ENCODE measurements at places on chromosomes 5 and 9.

DNA sequence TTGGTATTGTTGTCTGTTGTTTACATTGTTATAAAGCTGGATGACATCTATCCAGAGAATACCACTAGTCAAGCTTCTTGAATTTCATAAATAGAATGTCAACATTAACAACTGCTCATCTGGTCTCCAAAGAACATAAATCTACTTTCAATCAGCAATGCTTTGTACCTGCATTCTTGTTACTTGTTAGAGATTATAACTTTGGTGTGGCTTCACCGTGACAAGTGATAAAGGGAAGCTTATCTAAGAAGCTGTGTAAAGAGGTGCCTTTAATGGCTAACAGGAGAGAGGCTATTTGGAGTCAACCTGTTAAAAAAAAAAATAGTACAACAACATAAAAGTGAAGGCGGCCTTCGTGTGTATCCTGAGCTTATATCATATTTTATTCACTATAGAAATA lies 41.8 kb downstream of the MUSK start:
- no peak for DNase-seq

- DNase-seq: no peak
Observed at GRCh38 chr5:124398460-124398859, 348.0 kb downstream of the ZNF608 start.

GRCh38 chr9:75242426-75242825 lies 154.1 kb downstream of the OSTF1 start:
- no peak for DNase-seq

DNA sequence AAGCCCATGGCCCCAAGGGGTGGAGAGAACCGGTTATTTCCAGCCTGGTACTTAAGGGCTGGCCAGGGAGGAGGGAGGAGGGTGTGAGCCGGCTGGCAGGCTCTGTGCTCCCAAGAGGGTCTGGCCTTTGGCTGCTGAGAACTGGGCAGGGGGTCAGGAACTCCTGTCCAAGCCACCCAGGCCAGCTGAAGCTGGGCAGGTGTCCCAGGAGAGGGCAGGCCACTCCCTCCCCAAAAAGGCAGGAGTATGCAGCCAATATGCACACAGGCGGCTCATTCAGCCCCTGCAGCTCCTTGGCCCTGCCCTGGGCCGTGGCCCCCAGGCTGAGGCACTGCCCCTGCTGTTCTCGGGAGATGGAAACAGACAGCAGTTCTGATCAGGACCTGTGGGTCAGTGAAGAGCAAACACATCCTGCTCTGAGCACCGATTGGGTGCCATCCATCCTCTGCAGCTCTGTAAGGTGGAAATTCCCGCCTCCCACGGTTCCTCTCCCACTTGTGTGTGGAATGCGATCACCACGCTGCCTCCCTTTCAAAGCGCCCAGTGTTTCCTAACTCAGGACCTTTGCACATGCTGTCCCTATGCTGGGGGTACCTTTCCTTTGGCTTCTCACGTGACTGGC lies 17.1 kb upstream of the KIF12 start:
- DNase-seq: no peak

GRCh38 chr5:124905256-124906130 lies 159.1 kb upstream of the ZNF608 start:
- DNase-seq: no peak

- DNase-seq: no peak
Observed at GRCh38 chr5:79850941-79851340, 140.1 kb downstream of the MTX3 start.

DNA sequence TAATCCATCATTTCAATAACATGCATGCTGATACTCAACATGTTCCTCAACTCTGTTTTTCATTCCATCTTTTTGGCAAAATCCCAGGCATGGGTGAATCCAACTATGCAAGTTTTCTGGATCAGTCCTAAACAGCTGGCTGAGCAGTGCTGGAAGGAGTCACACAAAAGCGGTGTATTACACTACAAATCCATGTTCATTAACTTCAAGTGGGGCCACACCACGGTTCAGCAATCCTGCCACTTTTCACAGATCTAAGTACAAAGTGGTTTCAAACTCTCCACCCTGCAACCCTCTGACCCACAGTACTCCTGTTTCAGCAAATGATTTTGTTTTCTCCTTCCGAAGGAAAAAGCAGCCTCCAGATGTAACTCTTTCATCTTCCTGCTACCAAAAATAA lies 222.5 kb downstream of the EPB41L4A start:
- DNase-seq: no peak

GRCh38 chr5:105230516-105231157 lies 1668.0 kb upstream of the NUDT12 start:
- DNase-seq: no peak

DNA sequence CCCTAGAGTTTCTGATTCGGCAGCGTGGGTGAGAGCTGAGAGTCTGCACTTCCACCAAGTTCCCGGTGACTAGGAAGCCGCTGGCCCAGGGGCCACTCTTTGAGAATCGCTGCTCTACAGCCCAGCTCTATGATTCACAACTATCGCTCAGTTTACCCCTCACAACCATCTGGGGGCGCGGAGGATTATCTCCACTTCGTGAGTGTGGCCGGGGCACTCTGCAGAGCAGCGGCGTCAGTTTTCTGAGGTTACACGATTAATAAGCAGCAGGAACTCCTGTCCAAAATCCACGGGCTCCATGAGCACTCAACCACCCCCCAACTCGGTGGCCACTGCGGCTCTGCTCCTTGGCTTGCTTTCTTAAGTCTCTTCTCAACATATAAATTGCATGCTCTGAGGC lies 19.3 kb downstream of the CORO2A start:
- no peak for DNase-seq

DNA sequence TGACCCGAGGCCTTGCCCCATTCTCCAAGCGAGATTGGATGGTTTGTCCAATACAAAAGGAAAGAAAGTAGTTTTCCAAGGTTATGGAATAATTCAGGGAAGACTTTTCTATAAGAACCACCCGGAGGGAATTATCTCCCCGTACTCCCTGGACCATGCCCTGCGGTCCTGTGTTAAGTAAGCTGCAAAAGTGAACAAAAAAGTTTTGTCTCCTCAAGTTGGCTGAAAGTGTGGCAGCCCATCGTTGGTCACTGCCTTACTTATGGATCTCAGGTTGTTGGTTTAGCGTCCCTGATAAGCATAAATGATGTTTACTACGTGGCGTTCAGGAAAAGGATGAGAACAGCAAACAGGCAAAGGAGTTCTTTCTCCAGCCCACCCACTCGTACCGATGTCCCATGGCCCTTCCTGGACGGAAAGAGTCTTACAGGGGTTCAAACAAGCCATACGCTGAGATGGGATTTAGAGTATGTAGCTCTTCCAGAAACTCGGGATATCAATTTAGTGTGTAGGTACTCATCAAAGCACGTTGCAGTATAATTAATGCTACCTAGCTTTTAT lies 413 bp upstream of the AUH start:
- no peak for DNase-seq

- DNase-seq: no peak
Observed at GRCh38 chr5:67935908-67936566, 279.5 kb upstream of the PIK3R1 start.

DNA sequence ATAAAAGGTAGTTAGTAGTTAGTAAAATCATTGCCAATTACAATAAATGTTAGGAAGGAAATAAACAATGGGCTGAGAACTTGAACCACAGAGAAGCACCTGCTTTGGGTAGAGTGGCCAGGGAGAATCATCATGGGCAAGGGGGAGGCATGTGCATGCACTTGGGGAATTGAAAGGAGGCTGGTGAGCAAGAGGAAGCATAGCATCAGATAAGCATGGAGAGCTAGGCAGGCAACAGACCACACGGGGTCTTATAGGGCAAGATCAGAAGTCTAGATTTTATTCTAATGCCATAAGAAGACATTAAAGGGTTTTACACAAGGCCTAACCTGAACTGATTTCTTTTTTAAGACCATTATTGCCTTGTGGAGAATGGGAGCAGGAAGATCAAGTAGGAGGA lies 93.4 kb downstream of the PIP5K1B start:
- DNase-seq: no peak

DNA sequence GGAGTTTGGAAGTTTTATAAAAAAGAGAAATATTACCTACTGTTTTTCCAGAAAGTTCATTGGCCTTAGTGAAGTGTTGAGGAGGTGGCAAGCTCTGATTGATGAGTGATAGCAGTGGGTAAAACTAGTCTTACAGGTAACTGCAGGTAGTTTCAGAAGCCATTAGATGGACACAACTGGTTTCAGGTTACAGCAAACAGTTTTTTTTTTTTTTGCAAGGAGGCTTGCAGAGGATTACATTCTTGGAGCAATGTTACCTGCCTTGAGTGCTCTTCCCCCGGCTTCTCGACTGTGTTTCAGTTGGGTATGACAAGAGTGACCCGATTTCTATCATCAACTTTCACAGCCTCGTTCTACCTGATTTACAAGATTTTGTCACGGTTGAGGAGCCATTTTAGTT lies 333.4 kb downstream of the YTHDC2 start:
- DNase-seq: no peak

GRCh38 chr9:86703346-86703745 lies 244.0 kb downstream of the GAS1 start:
- DNase-seq: no peak

GRCh38 chr5:1785984-1786383 lies 13.7 kb downstream of the MRPL36 start:
- DNase-seq: no peak

- DNase-seq: no peak
Observed at GRCh38 chr5:157285310-157286035, 19.6 kb downstream of the CYFIP2 start.

GRCh38 chr5:160342413-160342941 lies 27.9 kb downstream of the C1QTNF2 start:
- no peak for DNase-seq

DNA sequence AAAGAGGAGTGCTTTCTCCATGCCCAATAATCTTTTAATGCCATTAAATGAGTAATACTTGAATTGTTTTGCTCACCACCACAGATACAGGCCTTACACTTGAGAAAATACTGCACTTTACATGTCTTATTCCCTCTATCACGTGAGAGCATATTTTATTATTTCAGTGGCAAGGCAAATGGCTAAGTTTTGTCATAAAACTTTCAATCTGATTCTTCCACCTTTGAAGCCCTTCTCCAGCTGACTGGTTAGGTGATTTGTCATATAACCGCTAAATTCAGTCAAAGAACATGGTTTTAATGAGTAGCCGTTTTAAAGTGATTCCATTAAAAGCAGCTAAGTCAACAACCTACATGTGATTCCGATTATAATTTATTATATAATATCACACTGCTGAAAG lies 43.8 kb downstream of the FAT2 start:
- no peak for DNase-seq

DNA sequence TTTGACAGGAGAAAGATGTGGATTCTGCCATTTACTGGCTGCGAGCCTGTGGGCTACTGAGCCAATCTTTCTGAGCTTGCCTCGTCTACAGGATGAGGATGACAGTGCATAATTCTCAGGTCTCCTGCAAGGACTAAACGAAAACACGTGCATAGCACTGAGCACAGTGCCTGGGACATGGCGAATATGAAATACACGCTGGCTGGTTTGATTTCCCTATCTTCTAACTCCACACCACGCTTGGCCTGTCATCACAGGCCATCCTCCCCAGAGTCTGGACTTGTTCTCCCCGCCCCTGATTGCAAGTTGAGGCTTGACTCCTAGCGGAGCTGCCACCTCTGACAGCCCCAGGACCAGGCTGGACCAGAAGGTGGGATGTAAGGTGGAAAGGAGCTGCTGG lies 37.9 kb downstream of the ARPC5L start:
- no peak for DNase-seq

GRCh38 chr5:181076920-181077319 lies 36.9 kb downstream of the BTNL9 start:
- no peak for DNase-seq

- DNase-seq: no peak
Observed at GRCh38 chr5:66406761-66407336, 189.3 kb upstream of the MAST4 start.

GRCh38 chr9:79325501-79325900 lies 246.3 kb upstream of the TLE4 start:
- DNase-seq: no peak

GRCh38 chr9:78097541-78097940 lies 65.9 kb upstream of the GNAQ start:
- no peak for DNase-seq

DNA sequence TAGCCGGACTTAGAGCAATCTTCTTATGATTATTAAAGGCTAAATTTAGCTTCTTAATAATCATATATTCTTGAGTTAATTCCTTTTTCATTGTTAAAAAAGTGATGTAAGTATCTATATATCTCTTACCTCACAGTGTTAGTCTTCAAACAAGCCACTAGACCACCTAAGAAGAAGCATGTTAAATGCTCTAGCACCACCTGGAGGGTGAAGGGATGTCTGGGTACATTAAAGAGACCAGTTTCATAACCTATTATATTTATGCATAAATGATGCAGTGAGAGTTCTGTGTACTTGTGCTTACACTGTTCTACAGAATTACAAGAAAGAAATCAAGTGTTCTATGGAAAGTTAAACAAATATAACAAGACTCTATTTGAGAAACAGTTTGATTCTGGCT lies 55.9 kb upstream of the SLCO6A1 start:
- DNase-seq: no peak

- DNase-seq: no peak
Observed at GRCh38 chr5:69078921-69079540, 14.8 kb upstream of the SLC30A5 start.

DNA sequence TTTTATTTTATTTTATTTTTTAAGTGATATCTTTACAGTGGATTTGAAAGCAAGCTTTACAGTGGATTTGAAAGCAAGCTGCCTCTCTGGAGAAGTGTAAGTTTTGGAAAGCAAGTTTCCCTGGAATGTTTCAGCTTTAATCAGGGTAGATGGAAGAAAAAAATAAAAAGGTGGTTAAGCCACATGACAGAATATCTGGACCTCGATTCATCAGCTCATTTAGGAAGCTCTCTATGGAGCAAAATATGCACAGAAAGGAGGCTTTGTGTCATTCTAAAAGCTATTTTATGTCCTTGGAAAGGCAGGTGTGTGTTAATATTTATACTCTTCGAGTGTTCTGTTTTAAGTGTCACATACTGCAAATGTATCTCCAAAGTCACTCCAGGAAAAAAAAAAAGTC lies 409.2 kb upstream of the KLF4 start:
- no peak for DNase-seq

GRCh38 chr9:70639853-70640814 lies 225.7 kb upstream of the KLF9 start:
- no peak for DNase-seq

DNA sequence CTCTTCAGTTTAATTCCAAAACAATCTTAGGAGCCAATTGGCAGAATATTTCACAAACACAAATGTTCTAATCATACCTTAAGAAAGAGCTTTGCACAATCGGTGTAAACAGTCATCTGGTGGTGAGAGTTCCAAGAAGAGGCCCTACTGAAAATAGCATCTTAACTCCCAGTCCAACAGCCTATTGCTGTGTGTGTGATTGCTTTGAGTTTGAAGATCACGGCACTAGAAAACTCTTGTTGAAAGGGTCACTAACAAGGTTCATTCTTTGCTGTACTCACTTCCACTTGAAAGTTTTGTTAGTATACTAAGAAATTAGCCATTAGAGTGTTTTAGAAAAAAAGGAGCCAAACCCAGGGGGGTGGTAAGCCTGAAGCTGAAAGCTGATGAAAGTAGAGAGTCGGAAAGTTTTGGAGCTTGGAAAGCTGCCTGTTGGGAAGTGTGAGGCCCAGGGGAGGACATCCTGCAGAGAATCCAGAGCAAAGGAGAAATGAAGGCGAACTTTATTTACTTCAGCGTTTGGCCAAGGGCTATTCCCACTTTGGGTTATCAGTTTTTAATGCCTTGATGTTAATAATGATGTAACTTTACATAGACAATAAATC lies 180.3 kb upstream of the GHR start:
- DNase-seq: no peak

- no peak for DNase-seq
Observed at GRCh38 chr9:34671307-34671706, 8.8 kb upstream of the CCL27 start.

- DNase-seq: no peak
Observed at GRCh38 chr5:80713631-80714030, 58.8 kb upstream of the DHFR start.

- no peak for DNase-seq
Observed at GRCh38 chr5:170393958-170394357, 4.8 kb upstream of the KCNMB1 start.
